ENCODE measurements at places on chromosomes 5 and 9.
A peak's percentile ranks its signal among the peaks of the same experiment; 100 is the strongest.

GRCh38 chr9:116499986-116500871, 186.9 kb upstream of the TRIM32 start:
- DNase-seq = no peak

DNA sequence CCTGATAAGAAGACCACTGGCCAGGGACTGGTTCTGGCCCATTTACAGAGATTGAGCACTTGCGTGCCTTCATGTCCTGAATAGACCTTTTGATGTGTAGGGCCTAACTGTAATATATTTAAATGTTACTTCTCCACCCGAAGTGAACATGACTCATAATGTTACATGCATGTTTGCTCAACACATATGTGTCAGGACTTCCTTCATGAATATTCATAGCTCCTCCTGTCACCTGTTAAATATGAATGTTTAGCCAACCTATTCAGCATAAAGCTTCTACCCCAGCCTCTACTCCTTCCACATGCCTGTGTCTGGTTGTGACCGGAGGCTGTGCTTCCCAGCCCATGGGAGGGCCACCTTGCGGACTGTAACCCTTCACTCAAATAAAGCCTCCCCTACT, 457.5 kb downstream of the IRX1 start:
- no peak for DNase-seq

DNA sequence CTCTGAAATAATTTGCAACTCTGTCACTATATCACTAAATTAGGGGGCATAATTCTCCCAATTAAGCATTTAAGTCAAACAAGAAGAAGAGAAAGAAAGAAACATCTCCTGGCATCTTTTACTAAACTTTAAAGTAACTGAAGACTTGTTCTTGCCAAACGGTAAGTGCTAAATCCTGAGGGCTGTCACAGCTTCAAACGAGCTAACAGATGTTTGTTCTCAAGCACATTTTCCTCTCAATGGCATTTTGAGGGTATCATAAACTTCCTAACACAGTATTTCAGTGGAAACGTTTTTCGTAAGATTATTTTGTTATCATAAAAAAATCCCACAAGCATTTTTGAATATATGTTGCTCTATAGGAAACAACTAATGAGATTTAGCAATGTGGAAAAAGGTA, 169.5 kb upstream of the TAS2R1 start:
- no peak for DNase-seq

DNA sequence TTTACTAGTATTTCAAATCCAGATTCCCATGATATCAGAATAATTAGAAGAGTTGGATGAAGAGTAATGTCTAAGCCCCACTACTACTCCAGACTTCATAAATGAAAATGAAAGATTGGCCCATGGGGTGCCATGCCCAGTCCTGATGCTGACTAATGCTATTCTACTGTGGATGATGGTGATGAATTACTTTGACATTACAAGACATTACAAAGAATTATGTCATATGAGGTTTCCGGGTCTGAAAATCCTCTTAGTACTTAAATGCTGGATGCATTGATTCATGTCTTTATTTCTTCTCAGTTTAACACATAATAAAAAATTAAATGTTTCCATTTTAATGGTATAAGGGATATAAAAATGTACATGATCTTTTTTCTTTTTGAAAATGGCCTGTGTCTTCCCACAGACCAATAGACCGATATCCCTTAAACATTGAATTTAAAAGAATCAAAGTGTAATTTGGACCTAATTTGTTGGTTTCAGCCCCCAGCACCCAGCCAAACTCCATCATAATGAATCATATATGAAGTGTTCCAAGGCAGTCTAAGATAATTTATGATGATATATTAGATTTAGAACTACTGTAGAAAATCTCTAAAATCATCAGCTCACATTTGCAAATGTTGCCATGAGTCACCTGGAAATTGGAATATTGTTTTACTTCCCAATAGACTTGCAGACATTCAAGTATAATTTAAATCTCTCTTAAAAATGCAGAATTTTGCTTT, 223.6 kb upstream of the SGCD start:
- no peak for DNase-seq

DNA sequence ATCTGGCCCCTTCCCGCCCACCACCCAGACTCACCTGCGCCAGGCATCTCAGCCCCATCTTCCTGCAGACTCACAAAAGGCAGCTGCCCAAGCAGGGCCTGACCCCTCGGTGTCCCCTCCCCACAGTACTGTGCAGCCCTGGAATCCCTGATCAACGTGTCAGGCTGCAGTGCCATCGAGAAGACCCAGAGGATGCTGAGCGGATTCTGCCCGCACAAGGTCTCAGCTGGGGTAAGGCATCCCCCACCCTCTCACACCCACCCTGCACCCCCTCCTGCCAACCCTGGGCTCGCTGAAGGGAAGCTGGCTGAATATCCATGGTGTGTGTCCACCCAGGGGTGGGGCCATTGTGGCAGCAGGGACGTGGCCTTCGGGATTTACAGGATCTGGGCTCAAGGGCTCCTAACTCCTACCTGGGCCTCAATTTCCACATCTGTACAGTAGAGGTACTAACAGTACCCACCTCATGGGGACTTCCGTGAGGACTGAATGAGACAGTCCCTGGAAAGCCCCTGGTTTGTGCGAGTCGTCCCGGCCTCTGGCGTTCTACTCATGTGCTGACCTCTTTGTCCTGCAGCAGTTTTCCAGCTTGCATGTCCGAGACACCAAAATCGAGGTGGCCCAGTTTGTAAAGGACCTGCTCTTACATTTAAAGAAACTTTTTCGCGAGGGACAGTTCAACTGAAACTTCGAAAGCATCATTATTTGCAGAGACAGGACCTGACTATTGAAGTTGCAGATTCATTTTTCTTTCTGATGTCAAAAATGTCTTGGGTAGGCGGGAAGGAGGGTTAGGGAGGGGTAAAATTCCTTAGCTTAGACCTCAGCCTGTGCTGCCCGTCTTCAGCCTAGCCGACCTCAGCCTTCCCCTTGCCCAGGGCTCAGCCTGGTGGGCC, 1.9 kb downstream of the IL13 start:
- no peak for DNase-seq

DNA sequence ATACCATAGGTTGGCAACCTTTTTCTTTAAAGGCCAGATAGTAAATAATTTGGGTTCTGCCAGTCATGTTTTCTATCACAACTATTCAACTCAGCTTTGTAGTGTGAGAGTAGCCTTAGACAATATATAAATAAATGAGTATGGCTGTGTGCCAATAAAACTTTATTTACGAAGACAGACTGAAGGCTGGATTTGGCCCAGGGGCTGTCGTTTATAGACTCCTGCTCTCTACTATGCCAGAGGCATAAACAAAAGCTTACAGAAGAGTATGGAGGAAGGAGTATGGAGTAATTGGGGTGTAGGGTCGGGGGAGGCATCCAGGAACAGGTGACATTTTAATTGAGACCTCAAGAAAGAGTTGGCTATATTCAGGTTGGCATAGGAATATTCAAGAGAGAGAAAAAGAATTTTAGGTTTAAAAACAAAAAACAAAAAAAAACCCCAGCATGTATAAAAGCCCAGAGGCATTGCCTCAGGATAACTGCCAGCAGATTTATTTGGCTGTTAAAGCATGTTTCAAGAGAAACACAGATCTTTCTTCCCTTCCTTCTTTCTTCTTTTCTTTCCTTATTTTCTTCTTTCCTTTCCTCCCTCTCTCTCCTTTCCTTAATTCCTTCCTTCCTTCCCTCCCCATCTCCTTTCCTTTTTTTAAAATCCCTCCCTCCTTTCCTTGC, 39.9 kb downstream of the SLIT3 start:
- no peak for DNase-seq

GRCh38 chr5:112248623-112249022, 170.5 kb downstream of the EPB41L4A start:
- no peak for DNase-seq

DNA sequence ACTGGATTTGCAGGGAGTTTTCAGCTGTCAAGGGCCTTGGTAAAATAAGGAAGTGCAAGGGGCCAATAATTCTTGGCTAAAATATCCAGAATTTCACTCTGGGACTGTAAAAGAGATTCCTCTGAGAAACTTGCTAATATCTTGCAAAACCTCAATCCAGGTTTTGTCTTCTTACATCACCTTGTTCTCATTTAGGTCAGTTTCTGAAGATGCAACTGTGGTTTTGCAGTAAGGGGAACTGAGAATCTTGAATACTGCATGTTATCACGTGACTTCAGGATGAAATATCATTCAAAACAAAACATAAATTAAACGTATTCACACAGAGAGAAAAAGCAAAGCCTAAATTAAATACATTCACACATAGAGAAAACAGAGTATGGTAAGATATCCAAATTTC, 35.0 kb upstream of the RIC1 start:
- DNase-seq = no peak

DNA sequence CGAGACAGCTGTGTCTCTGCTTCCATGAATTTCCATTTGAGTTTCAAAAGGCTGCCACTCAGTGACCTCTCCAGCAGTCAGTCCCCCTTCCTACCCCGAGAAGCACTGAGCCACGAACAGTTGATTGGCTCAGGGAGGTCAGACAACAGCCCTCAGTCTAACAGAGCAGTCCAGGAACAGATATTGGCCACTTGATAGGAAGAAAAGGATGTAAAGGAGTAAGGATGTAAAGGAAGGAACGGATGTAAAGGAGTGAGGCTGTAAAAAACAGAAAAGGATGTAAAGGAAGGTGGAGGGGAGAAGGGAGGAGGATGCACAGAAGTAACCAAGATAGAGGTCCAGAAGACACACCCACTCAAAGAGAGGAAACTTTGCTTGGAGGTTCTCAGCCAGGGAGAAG, 3.2 kb upstream of the NR4A3 start:
- DNase-seq = no peak

- no peak for DNase-seq
These were observed 60.9 kb downstream of the ZNF354C start for GRCh38 chr5:179120951-179121666.

GRCh38 chr9:82080265-82080664, 91.7 kb downstream of the SPATA31D1 start:
- no peak for DNase-seq

- DNase-seq = no peak
These were observed 170.2 kb upstream of the C9orf72 start for GRCh38 chr9:27743490-27743889.

DNA sequence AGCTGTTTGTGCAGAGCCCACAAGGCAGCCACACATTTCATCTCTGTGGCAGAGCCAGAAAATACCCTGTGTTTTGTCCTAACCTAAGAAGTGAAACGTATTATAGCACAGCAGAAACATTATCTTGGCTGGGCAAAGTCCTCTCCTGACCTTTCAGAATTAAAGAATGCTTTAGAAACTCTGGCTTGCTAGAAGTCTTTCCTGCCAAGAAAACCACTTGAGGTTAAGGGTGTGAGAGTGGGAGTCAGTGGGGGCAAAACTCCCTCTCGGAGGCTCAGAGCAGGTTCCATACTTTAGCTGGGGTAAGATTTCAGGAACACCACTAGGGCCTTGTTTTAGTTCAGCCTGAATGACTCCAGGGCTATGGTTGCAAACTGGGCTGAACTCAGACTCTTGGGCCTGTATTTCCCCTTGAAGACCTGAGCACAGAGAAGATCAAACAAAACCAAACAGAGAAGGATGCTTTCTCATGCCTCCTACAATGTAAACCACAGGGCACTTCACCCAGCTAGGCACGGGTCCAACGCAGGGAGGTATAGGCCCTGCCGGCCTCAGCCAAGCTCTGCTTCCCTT, 48.0 kb downstream of the ZNF366 start:
- DNase-seq = no peak

DNA sequence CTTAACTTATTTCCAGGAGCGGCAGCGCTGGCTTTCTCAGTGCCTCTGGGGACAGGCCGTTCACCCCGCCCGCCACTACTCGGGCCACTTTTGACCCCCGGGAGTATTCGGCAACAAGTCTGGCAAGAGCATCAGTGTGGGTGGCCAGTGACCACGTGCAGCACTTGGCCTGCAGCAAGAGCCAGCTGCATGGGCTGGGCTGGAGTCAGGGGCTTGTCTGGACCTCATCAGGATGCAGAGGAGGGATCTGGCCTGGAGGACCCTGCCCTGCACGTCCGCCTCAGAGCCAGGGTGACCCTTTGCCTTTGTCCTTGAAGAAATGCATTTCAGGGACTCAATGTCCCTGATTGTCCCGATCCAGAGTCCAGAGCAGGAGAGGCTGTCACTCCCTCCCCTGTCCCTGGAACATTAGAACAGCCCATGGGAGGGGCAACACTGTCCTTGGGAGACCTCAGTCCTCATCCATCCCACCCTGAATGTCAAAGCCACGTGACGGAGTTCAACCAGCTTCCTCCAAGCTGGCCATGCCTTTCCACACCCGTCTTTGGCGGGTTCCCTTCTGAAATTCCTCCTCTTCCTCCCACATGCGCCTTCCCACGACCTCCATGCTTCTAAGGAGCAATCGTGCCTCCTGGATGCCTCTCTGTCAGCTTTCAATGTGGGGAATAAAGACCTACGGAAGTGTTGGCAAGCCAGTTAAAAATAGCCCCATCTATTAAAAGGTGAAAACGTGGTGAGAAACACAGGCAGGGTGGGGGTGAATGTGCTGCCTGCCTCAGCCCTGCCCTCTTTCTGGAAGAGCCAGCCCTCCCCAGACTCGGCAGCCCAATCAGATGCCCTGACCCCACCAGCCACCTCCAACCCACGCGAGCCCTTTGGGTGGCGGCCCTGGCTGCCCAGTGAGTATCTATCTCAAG, 99.0 kb downstream of the OLFM1 start:
- DNase-seq = no peak

DNA sequence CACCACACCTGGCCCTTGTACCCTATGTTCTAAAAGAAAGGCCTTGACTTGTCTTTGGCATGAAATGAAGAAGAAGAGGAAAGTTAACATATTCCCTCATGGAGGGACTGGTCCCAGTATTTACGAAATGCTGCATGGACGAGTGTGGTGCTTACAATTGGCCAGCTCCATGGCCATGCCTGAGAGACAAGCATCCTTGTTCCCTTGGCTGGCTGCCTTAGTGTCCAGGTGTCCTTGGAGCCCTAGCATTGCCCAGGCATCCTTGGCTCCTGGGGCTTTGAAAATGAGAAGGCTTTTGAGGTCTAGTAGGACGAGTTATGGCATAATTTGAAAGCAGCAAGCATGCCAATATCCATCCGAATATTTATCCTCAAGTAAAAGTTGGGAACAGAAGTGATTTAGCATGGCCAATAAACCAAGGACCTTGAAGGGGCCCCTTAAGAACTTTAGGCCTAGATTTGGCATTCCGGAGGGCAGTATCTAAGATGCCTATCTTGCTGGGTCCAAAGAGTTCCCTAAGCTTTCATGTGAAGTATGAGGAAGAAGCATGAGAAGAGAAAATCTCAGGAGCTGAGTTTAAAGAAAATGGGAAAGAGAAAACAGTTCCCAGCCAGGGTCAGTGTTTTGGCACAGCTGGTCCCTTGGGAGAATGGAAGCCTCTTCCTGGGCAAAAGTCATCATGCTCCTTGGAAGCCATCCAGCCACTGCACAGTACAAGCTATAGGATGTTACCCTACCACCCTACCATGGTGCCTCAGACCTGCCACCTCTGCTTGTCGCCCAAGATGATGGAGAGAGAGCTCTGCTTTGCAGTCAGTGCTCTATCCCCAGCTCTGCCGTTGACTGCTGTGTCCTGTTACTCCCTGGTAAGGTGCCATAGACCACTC, 91.0 kb downstream of the AOPEP start:
- DNase-seq = no peak

GRCh38 chr5:74633695-74634094, 6.8 kb downstream of the ENC1 start:
- peak; percentile 26 for DNase-seq

- no peak for DNase-seq
These were observed 20.4 kb downstream of the TSPAN17 start for GRCh38 chr5:176667637-176668036.

Data from D721Med (cell line).